SW480 (cell line): ENCODE measurements at places on chromosomes 5 and 9.

DNA sequence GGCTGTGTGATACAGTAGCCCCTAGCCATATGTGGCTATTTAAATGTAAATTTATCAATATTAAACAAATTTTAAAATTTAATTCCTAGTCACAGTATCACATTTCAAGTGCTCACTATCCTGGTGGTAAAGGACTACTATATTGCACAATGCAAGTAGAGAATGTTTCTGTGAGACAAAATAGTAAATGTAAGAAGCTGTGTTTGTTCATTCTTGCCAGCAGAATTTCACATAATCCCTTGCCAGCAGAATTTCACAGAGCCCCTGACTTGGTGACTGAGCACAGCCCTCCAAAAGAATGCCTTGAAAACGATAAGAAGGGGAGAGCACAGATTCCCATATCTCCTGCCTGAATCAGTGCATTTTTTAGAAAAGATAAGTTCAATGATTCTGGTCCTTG, 75.9 kb upstream of the SELENOP start:
- no peak for DNase-seq

- no peak for DNase-seq
These were observed 44.8 kb upstream of the SNX2 start for GRCh38 chr5:122730037-122730436.

DNA sequence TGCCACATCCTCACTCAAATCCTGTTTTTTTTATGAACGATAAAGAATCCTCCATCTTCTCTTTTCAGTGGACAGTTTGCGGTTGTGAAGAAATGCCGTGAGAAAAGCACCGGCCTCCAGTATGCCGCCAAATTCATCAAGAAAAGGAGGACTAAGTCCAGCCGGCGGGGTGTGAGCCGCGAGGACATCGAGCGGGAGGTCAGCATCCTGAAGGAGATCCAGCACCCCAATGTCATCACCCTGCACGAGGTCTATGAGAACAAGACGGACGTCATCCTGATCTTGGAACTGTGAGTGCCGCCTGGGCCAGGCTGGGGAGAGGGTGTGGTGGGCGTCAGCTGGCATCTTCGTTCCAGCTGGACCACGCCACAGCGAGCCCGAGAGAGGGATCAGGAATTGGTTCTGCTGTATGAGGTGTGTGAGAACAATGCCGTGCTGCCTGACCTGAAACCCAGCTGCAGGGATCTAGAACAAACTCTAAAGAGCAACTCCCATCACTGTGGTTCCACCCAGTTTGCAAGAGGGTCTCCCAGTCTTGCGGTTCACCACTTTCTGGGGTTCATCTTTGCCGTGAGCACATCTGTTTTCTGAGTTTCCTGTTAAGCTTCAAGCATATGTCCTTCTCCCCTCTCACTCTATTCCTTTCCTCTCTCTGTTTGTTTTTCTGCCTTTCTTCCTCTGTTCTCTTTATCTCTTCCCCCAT, 107.4 kb downstream of the DAPK1 start:
- DNase-seq: no peak

DNA sequence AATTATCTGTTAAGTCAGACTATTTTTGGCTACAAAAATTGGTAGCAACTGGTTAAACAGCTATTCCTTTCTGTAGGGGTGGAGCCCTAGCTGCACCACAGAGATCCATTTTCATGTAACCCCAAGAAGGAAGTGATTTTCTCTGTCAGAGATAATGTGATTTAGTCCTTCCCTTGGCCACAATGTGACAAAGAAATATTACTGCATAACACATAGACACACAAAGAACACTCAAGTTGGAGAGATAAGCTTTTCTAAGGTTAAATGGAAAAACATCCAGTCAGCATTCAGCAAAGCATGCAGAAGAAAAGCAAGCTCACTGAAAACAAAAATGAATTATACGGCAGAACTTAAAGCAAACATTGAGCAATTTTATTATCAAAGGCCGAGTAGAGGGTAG, 227.8 kb upstream of the CDH9 start:
- no peak for DNase-seq

- no peak for DNase-seq
These were observed 85.1 kb downstream of the JAKMIP2 start for GRCh38 chr5:147697380-147697779.
